Neural progenitor cell (in vitro differentiated cells): ENCODE measurements at places on chromosomes 7 and 10. TPM values are rescaled to one million over a fixed set of nuclear protein-coding genes. Genes with fewer than 3 reads are reported as not detected.

The MYO1G gene
- 0.03 TPM in 1 of 2 replicates, not detected in the other for total RNA-seq

The MEPCE gene
- 16.4 and 42.6 TPM in 2 replicates for total RNA-seq

The LAMTOR4 gene
- total RNA-seq, result 70.5 and 123 TPM in 2 replicates

The NUTM2A gene
- 0.69 and 1.9 TPM in 2 replicates for total RNA-seq

The HECW1 gene
- 0.11 and 0.28 TPM in 2 replicates for total RNA-seq

The NKX2-3 gene
- total RNA-seq, result not detected in 2 replicates

The SPDYE5 gene
- not detected in 2 replicates for total RNA-seq

The SEPTIN14 gene
- not detected in 2 replicates for total RNA-seq

The ANLN gene
- total RNA-seq, result 117 and 176 TPM in 2 replicates

The AKR1C3 gene
- total RNA-seq, result 1.9 and 2.8 TPM in 2 replicates

The SND1 gene
- total RNA-seq, result 146 and 154 TPM in 2 replicates

The SH2D4B gene
- total RNA-seq, result 0.06 and 0.11 TPM in 2 replicates

The CTAGE8 gene
- total RNA-seq, result 0.50 and 1.8 TPM in 2 replicates

The SKIDA1 gene
- 123 and 127 TPM in 2 replicates for total RNA-seq

The SLIT1 gene
- total RNA-seq, result 0.74 and 0.92 TPM in 2 replicates

The PON3 gene
- total RNA-seq, result not detected in 2 replicates

The DNMBP gene
- 24.1 and 26.7 TPM in 2 replicates for total RNA-seq

The FAM25G gene
- not detected in 2 replicates for total RNA-seq

The ABCB8 gene
- total RNA-seq, result 7.9 and 19.9 TPM in 2 replicates

The OR2A1 gene
- not detected in 2 replicates for total RNA-seq

The FAM20C gene
- total RNA-seq, result 3.8 and 4.7 TPM in 2 replicates

The AOC1 gene
- total RNA-seq, result not detected in 2 replicates

The GPR37 gene
- total RNA-seq, result 0.21 and 0.43 TPM in 2 replicates

The MLXIPL gene
- total RNA-seq, result 0.87 and 0.90 TPM in 2 replicates

The ITGA8 gene
- total RNA-seq, result 0.15 TPM in 1 of 2 replicates, not detected in the other

The MARVELD1 gene
- total RNA-seq, result 7.1 and 21.9 TPM in 2 replicates

The CNPY4 gene
- 25.8 and 26.7 TPM in 2 replicates for total RNA-seq

The MXI1 gene
- total RNA-seq, result 18.2 and 23.5 TPM in 2 replicates

The CFAP70 gene
- total RNA-seq, result 1.1 and 1.7 TPM in 2 replicates

The CALHM3 gene
- total RNA-seq, result not detected in 2 replicates

The GCC1 gene
- total RNA-seq, result 7.1 and 13.5 TPM in 2 replicates

The RSPH10B2 gene
- total RNA-seq, result 0.93 TPM in 1 of 2 replicates, not detected in the other

The WASL gene
- 21.4 and 30.4 TPM in 2 replicates for total RNA-seq

The LIPM gene
- not detected in 2 replicates for total RNA-seq

The AKR1C2 gene
- 1.8 and 4.7 TPM in 2 replicates for total RNA-seq

The GNG11 gene
- total RNA-seq, result 0.56 and 0.86 TPM in 2 replicates

The LIPJ gene
- 0.06 and 0.39 TPM in 2 replicates for total RNA-seq

The CUX1 gene
- total RNA-seq, result 49.1 and 66.4 TPM in 2 replicates

The CDHR1 gene
- 1.4 and 2.7 TPM in 2 replicates for total RNA-seq

The TMEM176B gene
- 0.54 and 1.1 TPM in 2 replicates for total RNA-seq

The LMOD2 gene
- not detected in 2 replicates for total RNA-seq

The PRKCQ gene
- total RNA-seq, result 3.5 TPM in 2 replicates

The PPP1R17 gene
- total RNA-seq, result 0.09 TPM in 1 of 2 replicates, not detected in the other

The SDK1 gene
- 4.4 and 4.9 TPM in 2 replicates for total RNA-seq

The EGFR gene
- 4.6 and 4.7 TPM in 2 replicates for total RNA-seq

The UTF1 gene
- not detected in 2 replicates for total RNA-seq

The TMEM270 gene
- total RNA-seq, result not detected in 2 replicates

The MRLN gene
- total RNA-seq, result not detected in 2 replicates

The CHN2 gene
- 6.6 and 7.7 TPM in 2 replicates for total RNA-seq

The WNT2 gene
- total RNA-seq, result not detected in 2 replicates

The XRCC2 gene
- 30.0 and 51.6 TPM in 2 replicates for total RNA-seq

The FKBP6 gene
- not detected in 2 replicates for total RNA-seq

The KCP gene
- 0.06 and 3.5 TPM in 2 replicates for total RNA-seq

The THSD7A gene
- 0.22 and 0.28 TPM in 2 replicates for total RNA-seq

The BAMBI gene
- 2.2 and 3.2 TPM in 2 replicates for total RNA-seq
